GM12892 (cell line): ENCODE measurements at places on chromosomes 7 and 10.

DNA sequence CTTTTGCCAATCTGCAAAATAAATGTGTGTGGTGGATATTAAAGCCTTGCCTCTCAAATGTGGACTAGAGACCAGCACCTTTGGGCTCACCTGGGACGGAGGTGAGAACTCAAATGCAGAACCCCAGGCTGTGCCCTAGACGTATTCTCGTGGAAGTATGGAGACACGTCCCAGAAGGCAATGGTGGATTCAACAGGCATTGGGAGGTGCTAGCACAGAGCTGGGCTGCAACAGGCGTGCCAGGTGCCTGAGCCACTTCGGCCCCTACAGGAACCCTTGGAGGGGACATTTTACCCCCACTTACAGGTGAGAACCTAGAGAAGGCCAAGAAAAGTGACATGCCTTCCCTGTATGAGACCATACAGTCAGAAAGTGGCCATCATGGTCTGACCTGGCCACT is 12.2 kb downstream of the DDX56 start:
- DNase-seq = no peak

DNA sequence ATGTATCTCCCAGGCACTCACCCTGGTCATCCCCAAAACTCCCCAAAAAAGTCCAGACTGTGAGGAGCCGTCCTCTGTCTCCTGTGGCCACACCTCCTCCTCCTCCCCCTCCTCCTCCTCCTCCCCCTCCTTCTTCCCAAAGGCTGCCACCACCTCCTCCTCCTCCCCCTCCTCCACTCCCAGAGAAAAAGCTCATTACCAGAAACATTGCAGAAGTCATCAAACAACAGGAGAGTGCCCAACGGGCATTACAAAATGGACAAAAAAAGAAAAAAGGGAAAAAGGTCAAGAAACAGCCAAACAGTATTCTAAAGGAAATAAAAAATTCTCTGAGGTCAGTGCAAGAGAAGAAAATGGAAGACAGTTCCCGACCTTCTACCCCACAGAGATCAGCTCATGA is 7.1 kb downstream of the LMOD2 start:
- no peak for DNase-seq

DNA sequence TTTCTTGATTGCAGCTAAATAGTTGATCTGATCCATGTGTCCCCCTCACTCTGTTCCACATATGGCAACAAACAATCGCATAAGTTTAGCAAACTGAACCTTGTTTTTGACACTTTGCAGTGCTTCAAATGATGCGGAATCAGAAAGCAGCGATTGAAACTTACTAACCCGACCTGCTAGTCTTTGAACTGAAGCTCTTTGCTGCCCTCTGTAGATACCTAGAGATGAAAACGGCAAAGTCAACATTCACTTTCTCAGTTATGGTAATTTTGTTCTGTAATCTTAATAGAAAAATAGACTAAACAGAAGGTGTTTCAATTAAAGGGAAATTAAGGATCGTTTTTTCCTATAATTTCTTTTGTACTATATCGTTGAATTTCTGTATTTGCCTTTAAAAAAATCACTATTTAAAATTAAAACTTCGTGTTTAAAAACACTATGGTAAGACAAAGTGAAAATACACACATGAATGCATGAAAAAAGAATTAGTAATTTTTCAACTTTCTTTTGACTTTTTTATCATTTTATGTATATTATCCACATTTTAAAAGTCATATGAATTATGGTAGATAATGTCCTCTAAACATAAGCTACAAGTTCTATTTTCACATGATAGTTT is 276.5 kb downstream of the MAGI2 start:
- DNase-seq = no peak

DNA sequence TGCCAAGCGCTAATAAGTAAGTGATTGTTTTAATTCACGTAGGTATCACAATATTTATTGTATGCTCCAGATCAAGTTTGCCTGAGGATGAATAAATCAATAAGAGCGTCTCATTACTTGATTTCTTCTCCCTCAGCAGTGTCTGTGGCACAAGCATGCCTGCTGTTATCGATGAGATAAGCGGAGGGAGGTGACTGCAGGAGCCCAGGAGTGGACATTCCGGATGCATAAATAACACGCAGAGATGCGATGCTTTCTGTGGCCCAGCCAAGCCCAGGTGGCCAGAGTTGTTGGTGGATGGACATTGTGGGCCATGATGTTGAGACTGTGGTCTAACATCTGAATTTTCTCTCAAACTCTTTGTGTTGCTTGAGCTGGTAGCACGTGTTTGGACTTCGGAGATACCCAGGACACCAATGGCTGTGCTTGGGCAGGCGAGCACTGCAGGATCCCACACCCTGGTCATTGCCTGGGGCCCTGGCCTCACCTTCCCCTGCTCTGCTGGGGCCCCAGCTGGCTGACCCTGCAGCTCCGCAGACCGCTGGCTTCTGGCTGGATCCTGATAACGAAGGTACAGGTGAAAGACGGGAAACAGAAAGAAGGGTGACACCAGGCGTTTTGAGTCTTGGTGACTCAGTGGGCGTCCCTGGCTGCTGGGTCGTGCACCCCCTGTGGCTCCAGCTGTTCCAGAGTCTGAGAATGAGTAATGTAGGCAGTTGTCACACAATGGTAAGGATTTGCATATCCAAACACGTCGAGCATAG is 31.2 kb upstream of the MNX1 start:
- DNase-seq = no peak

- no peak for DNase-seq
Observed at GRCh38 chr7:117231047-117231359, 91.9 kb downstream of the WNT2 start.
